CD4-positive, alpha-beta T cell (primary cell): ENCODE measurements at places on chromosomes 2 and 18. TPM values are rescaled to one million over a fixed set of nuclear protein-coding genes. Genes with fewer than 3 reads are reported as not detected.

DNA sequence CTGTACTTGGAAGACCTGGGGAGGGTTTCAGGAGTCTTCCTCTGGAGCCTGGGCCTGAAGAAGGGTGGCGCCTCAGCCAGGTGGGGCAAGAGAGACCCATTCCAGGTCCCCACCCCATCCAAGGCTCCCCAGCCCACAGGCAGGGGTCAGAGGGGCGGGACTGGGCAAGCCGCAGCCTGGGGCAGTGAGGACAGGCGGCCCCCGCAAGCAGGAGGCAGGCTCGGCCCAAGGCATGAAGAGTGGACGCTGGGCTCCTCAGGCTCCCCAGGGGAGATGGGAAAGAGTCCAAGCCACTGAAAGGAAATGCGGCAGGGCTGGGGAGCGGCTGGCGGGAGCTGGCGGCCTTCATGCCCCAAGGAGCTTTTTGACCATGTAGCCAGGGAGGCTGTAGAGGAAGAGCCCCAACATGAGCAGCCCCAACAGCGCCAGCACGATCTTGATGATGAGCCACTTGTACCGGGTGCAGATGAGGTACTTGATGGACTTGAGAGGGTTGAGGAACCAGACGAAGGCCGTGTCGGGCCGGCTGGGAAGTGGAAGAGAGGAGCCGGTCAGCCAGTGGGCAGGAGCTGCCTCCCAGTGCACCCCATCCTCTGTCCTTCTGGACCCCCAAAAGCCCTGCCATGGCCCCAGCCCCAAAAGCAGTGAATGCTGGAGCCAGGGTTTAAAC is 20.1 kb downstream of the OTOF start:
- no peaks in the 10 kb centered on the region for H3K27me3 ChIP-seq
- H3K4me1 ChIP-seq: no peaks in the 10 kb centered on the region
- no peaks in the 10 kb centered on the region for H3K36me3 ChIP-seq
- H3K27ac ChIP-seq: no peak overlapping the region

Gene CHRND
- total RNA-seq: not detected

GRCh38 chr2:206474099-206474498 is 30.8 kb downstream of the ADAM23 start:
- H3K4me1 ChIP-seq: no peaks in the 10 kb centered on the region
- no peaks in the 10 kb centered on the region for H3K36me3 ChIP-seq

- no peaks in the 10 kb centered on the region for H3K27me3 ChIP-seq
- no peaks in the 10 kb centered on the region for H3K4me1 ChIP-seq
These were observed 23.2 kb downstream of the ADNP2 start for GRCh38 chr18:80132180-80132812.

DNA sequence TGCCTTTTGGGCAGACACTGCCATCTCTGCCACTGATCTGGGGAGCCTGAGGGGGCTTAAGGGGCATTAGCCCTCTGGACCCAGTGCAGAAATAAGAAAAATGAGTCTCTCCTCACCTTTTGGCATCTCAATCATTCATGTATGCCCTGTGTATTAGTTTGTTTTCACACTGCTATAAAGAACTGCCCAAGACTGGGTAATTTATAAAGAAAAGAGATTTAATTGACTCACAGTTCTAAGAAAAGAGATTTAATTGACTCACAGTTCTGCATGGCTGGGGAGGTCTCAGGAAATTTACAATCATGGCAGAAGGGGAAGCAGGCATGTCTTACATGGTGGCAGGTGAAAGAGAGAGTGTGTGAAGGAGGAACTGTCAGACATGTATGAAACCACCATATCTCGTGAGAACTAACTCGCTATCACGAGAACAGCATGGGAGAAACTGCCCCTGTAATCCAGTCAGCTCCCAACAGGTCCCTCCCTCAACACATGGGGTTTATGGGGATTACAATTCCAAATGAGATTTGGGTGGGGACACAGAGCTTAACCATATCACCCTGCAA is 21.5 kb downstream of the GKN2 start:
- DNase-seq: no peak
- H3K4me3 ChIP-seq: no peak overlapping the region
- H3K4me1 ChIP-seq: no peaks in the 10 kb centered on the region
- H3K27me3 ChIP-seq: no peaks in the 10 kb centered on the region
- H3K36me3 ChIP-seq: no peaks in the 10 kb centered on the region
- H3K27ac ChIP-seq: no peak overlapping the region

Gene APCDD1
- not detected for total RNA-seq

DNA sequence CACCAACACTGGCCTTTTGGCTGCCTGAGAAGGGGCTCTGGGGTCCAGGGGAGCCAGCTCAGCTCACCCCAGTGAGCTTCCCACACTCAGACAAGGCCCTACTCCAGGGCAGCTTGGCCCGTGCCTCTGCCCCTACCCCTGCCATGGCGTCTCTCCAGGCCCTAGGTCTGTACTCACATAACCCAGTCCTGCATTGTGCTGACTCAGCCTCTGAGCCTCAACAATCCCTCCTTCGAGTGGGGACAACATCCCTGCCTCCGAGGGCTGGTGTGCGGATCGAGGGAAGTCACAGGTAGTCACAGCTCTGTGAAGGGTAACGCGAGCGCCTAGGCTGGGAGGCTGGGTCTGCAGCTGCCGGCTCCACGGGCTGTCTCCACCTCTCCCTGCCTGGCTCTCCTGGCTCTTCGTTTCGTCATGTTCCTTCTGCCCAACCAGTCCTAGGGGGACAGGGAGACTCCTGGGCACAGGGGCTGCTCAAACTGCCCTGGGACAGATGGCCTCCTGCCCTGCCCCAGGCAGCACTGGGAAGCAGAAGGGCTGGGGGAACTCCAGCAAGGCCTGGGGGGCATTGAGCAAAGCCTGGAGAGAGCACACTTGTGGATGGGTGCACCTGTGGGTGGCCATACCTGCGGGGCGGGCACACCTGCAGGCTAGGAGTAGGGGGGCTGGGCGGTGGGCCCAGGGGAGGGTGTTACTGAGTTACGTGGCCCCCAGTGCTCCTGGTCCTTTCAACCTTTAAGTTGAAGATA is 74.6 kb downstream of the RRM2 start:
- H3K4me1 ChIP-seq: no peaks in the 10 kb centered on the region
- no peaks in the 10 kb centered on the region for H3K36me3 ChIP-seq
- no peak overlapping the region for H3K4me3 ChIP-seq
- no peak overlapping the region for H3K27ac ChIP-seq

Gene LOXL3
- 0.25 TPM for total RNA-seq

GRCh38 chr18:32983721-32984120 is 210.9 kb upstream of the KLHL14 start:
- no peaks in the 10 kb centered on the region for H3K4me1 ChIP-seq
- no peak overlapping the region for H3K4me3 ChIP-seq
- H3K27ac ChIP-seq: no peak overlapping the region
- no peak for DNase-seq
- no peaks in the 10 kb centered on the region for H3K27me3 ChIP-seq

- H3K4me1 ChIP-seq: no peaks in the 10 kb centered on the region
- peaks cover 4% of the 10 kb centered on the region for H3K27me3 ChIP-seq
- no peak for DNase-seq
- no peaks in the 10 kb centered on the region for H3K36me3 ChIP-seq
These were observed 286.8 kb downstream of the TRIB2 start for GRCh38 chr2:13003500-13003899.

- peaks cover 4% of the 10 kb centered on the region for H3K4me1 ChIP-seq
- H3K4me3 ChIP-seq: no peak overlapping the region
- DNase-seq: peak; percentile 28
These were observed 131.5 kb downstream of the ATP9B start for GRCh38 chr18:79200546-79201268.

Gene STK39
- 9.5 TPM for total RNA-seq

- no peak for DNase-seq
- H3K27ac ChIP-seq: no peak overlapping the region
- H3K4me1 ChIP-seq: peaks cover 16% of the 10 kb centered on the region
- H3K36me3 ChIP-seq: no peaks in the 10 kb centered on the region
- H3K4me3 ChIP-seq: no peak overlapping the region
- H3K27me3 ChIP-seq: no peaks in the 10 kb centered on the region
These were observed 3.9 kb downstream of the CXCR1 start for GRCh38 chr2:218162814-218163213.

Gene CRYBA2
- not detected for total RNA-seq

- no peak for DNase-seq
- peaks cover 45% of the 10 kb centered on the region for H3K4me1 ChIP-seq
- H3K27me3 ChIP-seq: no peaks in the 10 kb centered on the region
- H3K27ac ChIP-seq: peak overlapping the region; percentile 78
These were observed 149.8 kb upstream of the ITGA4 start for GRCh38 chr2:181307203-181307991.

- peaks cover 8% of the 10 kb centered on the region for H3K27me3 ChIP-seq
- H3K4me3 ChIP-seq: peak overlapping the region; percentile 42
- H3K27ac ChIP-seq: no peak overlapping the region
- peak; percentile 58 for DNase-seq
- H3K36me3 ChIP-seq: no peaks in the 10 kb centered on the region
- H3K4me1 ChIP-seq: peaks cover 15% of the 10 kb centered on the region
These were observed 70.4 kb downstream of the ARHGEF33 start for GRCh38 chr2:38959938-38960608.

- H3K27me3 ChIP-seq: no peaks in the 10 kb centered on the region
- no peak for DNase-seq
- no peaks in the 10 kb centered on the region for H3K36me3 ChIP-seq
- H3K4me1 ChIP-seq: no peaks in the 10 kb centered on the region
- H3K27ac ChIP-seq: no peak overlapping the region
These were observed 368.4 kb upstream of the SLC8A1 start for GRCh38 chr2:40820319-40820718.

- no peaks in the 10 kb centered on the region for H3K27me3 ChIP-seq
- peaks cover 6% of the 10 kb centered on the region for H3K4me1 ChIP-seq
- no peak overlapping the region for H3K4me3 ChIP-seq
- DNase-seq: no peak
- H3K27ac ChIP-seq: no peak overlapping the region
These were observed 7.4 kb downstream of the NAB1 start for GRCh38 chr2:190656301-190656700.

Gene ERICH2
- total RNA-seq: not detected

GRCh38 chr2:241066171-241066892 is 35.8 kb downstream of the MTERF4 start:
- H3K27ac ChIP-seq: no peak overlapping the region
- DNase-seq: no peak
- H3K36me3 ChIP-seq: no peaks in the 10 kb centered on the region
- no peaks in the 10 kb centered on the region for H3K27me3 ChIP-seq

Gene FBXO41
- total RNA-seq: 14.0 TPM

DNA sequence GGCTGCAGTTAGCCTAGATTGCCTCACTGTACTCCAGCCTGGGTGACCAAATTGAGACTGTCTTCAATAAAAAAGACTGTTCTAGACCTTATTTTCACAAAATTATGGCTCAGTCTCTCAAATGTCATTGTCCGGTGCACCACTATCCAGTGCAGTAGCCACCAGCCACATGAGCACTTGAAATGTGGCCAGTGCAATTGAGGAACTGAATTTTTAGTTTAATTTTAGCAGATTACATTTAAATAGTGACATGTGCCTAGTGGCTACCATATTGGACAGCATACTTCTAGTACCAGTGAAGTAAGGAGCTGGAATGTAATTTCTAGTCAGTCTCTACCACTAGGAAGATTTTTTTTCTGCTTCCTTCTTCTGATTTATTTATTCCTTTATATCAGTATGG is 39.4 kb downstream of the KCMF1 start:
- DNase-seq: no peak
- H3K4me1 ChIP-seq: peaks cover 30% of the 10 kb centered on the region
- no peaks in the 10 kb centered on the region for H3K27me3 ChIP-seq
- H3K4me3 ChIP-seq: no peak overlapping the region

DNA sequence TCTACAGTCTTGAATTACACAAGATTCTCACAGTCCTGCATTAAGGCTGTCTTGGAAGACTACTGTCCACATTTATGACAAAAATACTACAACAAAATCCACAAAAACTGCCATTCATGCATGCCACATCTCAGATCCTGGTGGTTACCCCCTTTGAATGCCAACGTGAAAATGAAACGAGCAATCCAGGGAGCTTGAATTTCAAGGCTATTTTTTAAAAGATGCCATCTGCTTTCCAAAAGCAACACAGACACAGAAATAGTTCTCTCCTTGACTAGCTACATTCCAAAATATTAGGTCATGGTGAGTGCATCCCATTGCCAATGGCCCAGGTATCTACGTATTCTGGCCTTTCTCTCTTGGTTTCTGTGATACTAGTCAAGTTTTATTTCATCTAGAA is 36.3 kb downstream of the IRS1 start:
- H3K36me3 ChIP-seq: no peaks in the 10 kb centered on the region
- no peaks in the 10 kb centered on the region for H3K27me3 ChIP-seq

DNA sequence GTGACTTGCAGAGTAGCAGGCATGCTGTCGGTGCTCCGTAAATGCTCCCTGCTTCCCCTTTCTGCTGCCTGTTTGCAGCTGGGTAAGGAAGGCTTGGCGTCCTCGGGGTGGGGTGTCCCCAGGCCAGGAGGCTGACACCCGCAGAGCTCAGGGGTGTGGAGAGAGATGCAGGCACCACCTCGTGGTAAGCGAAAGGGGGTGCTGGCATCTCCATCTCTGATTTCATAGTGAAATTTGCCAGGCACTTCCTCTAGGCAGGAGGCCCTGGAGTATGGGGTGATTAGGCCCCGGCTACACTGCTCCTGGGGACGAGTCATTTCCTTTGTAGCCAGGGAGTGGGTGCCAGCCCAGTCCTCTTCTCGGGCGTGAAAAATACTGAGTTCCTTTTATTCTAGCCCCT is 160.4 kb downstream of the KLHL29 start:
- no peak overlapping the region for H3K27ac ChIP-seq
- no peaks in the 10 kb centered on the region for H3K4me1 ChIP-seq
- H3K36me3 ChIP-seq: no peaks in the 10 kb centered on the region
- DNase-seq: no peak
- no peaks in the 10 kb centered on the region for H3K27me3 ChIP-seq

DNA sequence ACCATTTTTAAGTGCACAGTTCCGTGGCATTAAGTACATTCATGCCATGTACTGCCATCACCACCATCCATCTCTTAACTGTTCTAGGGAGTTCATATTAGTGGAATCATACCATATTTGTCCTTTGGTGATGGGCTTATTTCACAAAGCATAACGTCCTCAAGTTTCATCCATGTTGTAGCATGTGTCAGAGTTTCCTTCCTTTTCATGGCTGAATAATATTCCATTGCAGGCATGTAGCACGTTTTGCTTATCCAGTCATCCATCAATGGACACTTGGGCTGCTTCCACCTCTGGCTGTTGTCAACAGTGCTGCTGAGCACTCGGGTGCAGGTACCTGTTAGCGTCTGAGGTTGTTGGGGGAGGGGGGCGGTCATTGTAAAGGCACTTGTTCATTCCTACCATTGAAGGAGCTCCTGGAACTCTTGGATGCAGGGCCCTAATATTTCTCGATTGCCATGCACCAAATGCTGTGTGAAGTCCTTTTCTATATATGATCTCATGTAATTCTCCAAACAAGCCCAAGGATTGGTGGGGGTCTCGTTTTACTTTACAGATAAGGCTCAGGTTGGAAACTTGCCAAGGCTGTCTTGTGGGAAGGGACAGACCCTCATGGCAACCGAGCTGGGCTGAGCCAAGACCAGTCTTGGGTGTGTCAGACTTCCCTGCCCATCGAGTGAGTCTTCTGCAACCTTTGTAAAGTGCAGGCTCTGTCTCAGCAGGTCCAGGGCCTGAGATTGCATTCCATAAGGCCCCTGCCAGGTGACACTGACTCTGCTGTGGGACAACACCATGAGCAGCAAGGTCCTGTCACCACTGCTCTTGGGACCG is 42.9 kb upstream of the SH3RF3 start:
- no peak overlapping the region for H3K4me3 ChIP-seq
- H3K27me3 ChIP-seq: no peaks in the 10 kb centered on the region
- H3K27ac ChIP-seq: no peak overlapping the region
- H3K4me1 ChIP-seq: peaks cover 4% of the 10 kb centered on the region
- no peaks in the 10 kb centered on the region for H3K36me3 ChIP-seq

GRCh38 chr2:37852585-37853014 is 72.5 kb upstream of the RMDN2 start:
- no peaks in the 10 kb centered on the region for H3K27me3 ChIP-seq
- no peaks in the 10 kb centered on the region for H3K36me3 ChIP-seq
- no peak for DNase-seq
- H3K27ac ChIP-seq: no peak overlapping the region
